ENCODE measurements at places on chromosomes 12 and 14. TPM values are rescaled to one million over a fixed set of nuclear protein-coding genes. Genes with fewer than 3 reads are reported as not detected.

Gene YARS2
- total RNA-seq = 29.4 TPM

Gene NKX2-8
- total RNA-seq = not detected

Gene KCNH3
- total RNA-seq = 4.5 TPM

GRCh38 chr12:23921099-23921856 lies 28.2 kb downstream of the SOX5 start:
- no peak for DNase-seq

- DNase-seq = peak; percentile 34
Observed at GRCh38 chr12:12872139-12872933, 19.0 kb upstream of the GPRC5A start.

DNA sequence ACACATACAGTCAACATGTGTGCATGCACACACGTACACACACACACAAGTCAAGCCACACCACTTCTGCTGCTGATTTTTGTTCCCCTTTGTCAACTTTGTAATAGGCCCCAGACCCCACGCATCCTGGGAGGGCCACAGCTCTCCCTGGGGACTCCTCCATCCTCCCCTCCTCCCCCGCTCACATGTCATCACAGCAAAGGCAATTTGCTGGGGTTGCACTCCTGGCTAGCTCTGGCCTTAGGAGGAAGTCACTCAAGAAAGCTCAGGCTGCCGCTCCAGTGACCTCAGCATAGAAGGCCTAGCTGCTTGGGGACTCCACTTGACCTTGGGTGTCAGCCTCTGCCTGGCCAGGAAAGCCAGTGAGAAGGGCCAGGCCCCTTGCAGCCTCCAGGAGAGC lies 27.2 kb downstream of the NGB start:
- DNase-seq = no peak
